ENCODE measurements at places on chromosomes 3 and 15. TPM values are rescaled to one million over a fixed set of nuclear protein-coding genes. Genes with fewer than 3 reads are reported as not detected.

GRCh38 chr3:190593075-190593474 lies 79.2 kb downstream of the IL1RAP start:
- no peak overlapping the region for H3K27ac ChIP-seq
- DNase-seq, result no peak
- H3K27me3 ChIP-seq, result no peaks in the 10 kb centered on the region
- H3K4me3 ChIP-seq, result no peak overlapping the region
- no peaks in the 10 kb centered on the region for H3K36me3 ChIP-seq
- H3K4me1 ChIP-seq, result no peaks in the 10 kb centered on the region

DNA sequence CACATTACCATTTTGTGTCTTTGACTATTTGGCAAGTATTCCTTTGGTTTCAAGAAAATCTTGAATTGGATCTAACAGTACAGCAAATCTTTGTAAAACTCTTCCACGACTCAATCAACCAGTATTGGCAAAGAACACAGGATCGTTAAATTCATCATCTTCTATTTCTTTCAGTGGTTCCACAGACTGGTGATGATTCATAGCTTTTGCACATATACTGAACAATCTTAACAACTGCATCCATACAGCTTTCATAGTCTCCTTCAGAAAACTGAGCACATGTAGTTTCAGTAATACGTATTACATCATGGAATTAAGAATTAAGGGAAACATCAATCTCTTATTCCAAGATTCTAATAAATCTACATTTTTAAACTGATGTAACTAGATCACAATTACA lies 91.6 kb upstream of the LIPC start:
- no peak overlapping the region for H3K4me3 ChIP-seq
- H3K36me3 ChIP-seq, result no peaks in the 10 kb centered on the region
- H3K4me1 ChIP-seq, result no peaks in the 10 kb centered on the region
- no peak overlapping the region for H3K27ac ChIP-seq
- DNase-seq, result no peak

- no peak overlapping the region for H3K27ac ChIP-seq
- no peaks in the 10 kb centered on the region for H3K27me3 ChIP-seq
Measured at GRCh38 chr3:174332391-174332790, 526.7 kb upstream of the NAALADL2 start.

DNA sequence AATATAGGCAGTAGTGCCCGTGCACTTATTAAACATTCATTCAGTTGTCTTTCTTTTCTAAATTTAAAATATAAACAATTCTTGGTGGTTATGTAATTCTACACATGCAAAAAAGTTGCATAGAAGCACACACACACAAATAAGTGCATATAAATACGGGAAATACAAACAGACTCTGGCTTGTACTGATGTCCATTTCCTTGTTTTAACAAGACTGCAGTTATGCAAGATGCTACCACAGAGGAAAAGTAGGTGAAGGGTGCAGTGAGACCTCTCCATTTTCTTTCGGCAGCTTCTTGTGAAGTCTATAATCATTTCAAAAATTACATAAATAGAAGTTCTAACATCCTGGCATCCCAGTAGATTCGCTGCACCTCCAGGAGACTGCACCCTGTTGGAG lies 130.6 kb upstream of the BCL6 start:
- no peaks in the 10 kb centered on the region for H3K36me3 ChIP-seq
- H3K27me3 ChIP-seq, result no peaks in the 10 kb centered on the region
- H3K4me1 ChIP-seq, result no peaks in the 10 kb centered on the region
- DNase-seq, result no peak
- no peak overlapping the region for H3K4me3 ChIP-seq
- H3K27ac ChIP-seq, result no peak overlapping the region

GRCh38 chr3:138374573-138375134 lies 26.3 kb downstream of the MRAS start:
- no peak overlapping the region for H3K4me3 ChIP-seq
- H3K36me3 ChIP-seq, result no peaks in the 10 kb centered on the region
- DNase-seq, result no peak
- no peaks in the 10 kb centered on the region for H3K4me1 ChIP-seq

- H3K4me3 ChIP-seq, result no peak overlapping the region
- DNase-seq, result no peak
- H3K27me3 ChIP-seq, result no peaks in the 10 kb centered on the region
- H3K36me3 ChIP-seq, result no peaks in the 10 kb centered on the region
- no peaks in the 10 kb centered on the region for H3K4me1 ChIP-seq
- H3K27ac ChIP-seq, result no peak overlapping the region
Measured at GRCh38 chr3:115986555-115987207, 363.4 kb downstream of the GAP43 start.

GRCh38 chr3:182323898-182324297 lies 469.4 kb upstream of the ATP11B start:
- H3K4me3 ChIP-seq, result no peak overlapping the region
- H3K27ac ChIP-seq, result no peak overlapping the region
- no peaks in the 10 kb centered on the region for H3K36me3 ChIP-seq
- no peaks in the 10 kb centered on the region for H3K27me3 ChIP-seq

DNA sequence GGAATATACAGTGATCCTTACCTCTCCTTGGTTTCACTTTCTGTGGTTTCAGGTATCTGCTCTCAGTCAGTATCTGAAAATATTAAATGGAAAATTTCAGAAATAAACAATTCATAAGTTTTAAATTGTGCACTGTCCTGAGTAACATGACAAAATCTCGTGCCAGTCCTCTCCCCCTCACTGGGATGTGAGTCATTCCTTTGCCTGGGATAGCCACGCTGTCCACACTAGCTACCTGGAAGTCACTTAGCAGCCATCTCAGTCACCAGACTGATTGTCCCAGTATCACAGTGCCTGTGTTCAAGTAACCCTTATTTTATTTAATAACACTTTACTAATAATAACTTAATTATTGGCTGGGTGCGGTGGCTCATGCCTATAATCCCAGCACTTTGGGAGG lies 15.3 kb upstream of the KLHL25 start:
- DNase-seq, result no peak
- H3K27ac ChIP-seq, result no peak overlapping the region
- H3K4me3 ChIP-seq, result no peak overlapping the region
- H3K4me1 ChIP-seq, result no peaks in the 10 kb centered on the region
- no peaks in the 10 kb centered on the region for H3K27me3 ChIP-seq
- no peaks in the 10 kb centered on the region for H3K36me3 ChIP-seq

GRCh38 chr3:126961191-126961790 lies 21.6 kb upstream of the PLXNA1 start:
- no peak overlapping the region for H3K4me3 ChIP-seq
- H3K36me3 ChIP-seq, result no peaks in the 10 kb centered on the region
- H3K27me3 ChIP-seq, result no peaks in the 10 kb centered on the region
- peak; percentile 43 for DNase-seq

- H3K27me3 ChIP-seq, result no peaks in the 10 kb centered on the region
- DNase-seq, result peak; percentile 100
- H3K36me3 ChIP-seq, result no peaks in the 10 kb centered on the region
- peaks cover 64% of the 10 kb centered on the region for H3K4me1 ChIP-seq
- peak overlapping the region; percentile 62 for H3K4me3 ChIP-seq
Measured at GRCh38 chr3:50337175-50337861, 3.3 kb downstream of the RASSF1 start.

DNA sequence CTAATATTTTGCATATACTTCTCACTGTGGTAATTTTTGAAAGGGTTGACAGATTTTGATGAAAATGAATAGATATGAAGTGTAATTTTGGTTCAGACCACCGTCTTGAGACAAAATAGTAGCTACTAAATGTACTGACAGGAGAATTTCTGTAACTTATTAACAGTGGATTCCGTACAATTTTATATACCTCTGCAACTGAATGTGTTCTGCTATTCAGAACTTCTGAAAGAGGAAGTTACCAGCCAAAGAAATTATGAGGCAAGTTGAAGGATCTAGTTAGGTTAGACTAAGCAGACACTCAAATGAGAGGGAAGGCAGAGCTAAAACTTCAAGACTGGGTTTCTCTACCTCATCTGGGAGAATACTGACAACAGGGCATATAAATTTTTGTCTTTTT lies 29.4 kb downstream of the GAP43 start:
- H3K27me3 ChIP-seq, result no peaks in the 10 kb centered on the region
- DNase-seq, result no peak
- H3K4me1 ChIP-seq, result no peaks in the 10 kb centered on the region
- no peak overlapping the region for H3K27ac ChIP-seq

GRCh38 chr3:61415201-61415600 lies 146.2 kb upstream of the PTPRG start:
- H3K4me3 ChIP-seq, result no peak overlapping the region
- no peaks in the 10 kb centered on the region for H3K27me3 ChIP-seq
- H3K36me3 ChIP-seq, result no peaks in the 10 kb centered on the region
- no peak for DNase-seq

DNA sequence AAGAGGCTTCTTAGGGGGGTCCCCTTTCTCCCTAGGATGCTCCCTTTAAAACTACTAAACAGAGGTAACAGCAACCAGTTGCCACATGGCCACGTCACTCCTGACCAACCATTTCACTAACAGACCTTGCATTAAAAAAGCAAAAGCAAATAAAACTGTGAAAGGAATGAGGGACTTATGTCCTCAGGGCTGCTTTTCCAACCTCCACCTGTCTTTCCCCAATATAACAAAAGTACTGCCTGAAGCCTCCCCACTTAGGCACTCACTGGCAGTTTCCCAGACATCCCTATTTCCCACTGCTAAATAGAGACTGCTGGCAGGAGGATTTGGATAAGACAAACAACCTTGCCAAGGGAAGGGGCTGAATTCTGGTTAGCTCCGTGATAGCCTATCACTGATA lies 130.3 kb downstream of the ATP8B4 start:
- H3K27ac ChIP-seq, result peak overlapping the region; percentile 73
- no peak for DNase-seq
- peaks cover 6% of the 10 kb centered on the region for H3K4me1 ChIP-seq
- no peaks in the 10 kb centered on the region for H3K36me3 ChIP-seq

DNA sequence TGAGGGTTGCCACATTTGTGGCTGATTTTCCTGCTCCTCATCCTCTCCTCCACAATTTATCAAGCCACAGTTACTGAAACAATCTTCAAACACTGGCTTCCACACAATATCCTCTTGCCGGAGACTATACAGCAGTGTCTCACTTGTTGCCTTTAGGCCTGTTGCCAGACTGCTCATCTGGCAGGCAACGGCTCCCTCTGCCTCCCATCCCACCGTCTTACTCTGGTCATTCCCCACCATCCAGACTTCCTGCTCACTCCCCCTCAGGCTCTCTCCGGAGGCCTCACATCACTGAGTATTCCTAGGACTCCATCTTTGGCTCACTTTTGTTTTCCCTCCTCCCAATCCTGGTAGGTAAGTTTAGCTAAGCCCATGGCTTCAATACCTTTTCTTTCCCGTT lies 301.9 kb downstream of the IL20RB start:
- no peak for DNase-seq
- no peak overlapping the region for H3K27ac ChIP-seq

DNA sequence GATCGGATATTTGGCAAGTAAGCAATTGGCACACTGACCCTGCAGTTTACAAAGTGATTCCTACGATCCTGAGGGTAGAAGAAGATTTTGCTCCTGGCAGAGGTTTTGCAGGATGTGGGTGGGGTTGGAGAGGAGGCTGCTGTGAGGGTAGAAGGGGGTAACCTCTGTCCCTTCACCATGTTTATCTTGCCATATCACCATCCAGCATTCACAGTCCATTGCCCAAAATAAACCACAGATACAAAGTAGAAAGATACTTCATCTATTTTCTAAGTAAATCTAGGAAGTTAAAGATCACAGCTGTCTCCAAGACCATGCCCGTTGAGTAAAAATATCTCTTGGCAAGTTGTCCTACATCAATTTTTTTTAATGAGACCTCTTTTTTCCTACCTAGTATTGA lies 51.6 kb downstream of the LIPC start:
- H3K36me3 ChIP-seq, result no peaks in the 10 kb centered on the region
- no peak overlapping the region for H3K27ac ChIP-seq
- DNase-seq, result no peak
- no peak overlapping the region for H3K4me3 ChIP-seq
- H3K4me1 ChIP-seq, result no peaks in the 10 kb centered on the region
- no peaks in the 10 kb centered on the region for H3K27me3 ChIP-seq

DNA sequence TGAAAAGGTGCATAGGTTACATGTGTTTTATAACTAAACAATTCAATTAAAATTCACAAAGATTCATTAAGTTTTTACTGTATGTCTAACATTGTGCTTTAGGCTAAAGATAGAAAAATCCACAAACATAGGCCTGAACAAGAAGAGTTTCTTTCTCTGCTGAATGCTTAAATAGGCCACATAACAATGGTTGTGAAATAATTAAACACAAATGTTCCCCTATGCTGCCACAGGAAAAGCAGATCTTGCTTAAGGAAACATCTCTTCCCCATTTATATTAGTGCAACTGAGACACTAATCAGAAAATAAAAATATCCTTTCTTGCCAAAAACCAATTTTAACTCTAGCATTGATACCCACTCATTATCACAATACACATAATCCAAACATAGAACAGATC lies 725.4 kb upstream of the DPPA4 start:
- no peak overlapping the region for H3K4me3 ChIP-seq

The SPATA16 gene
- not detected for total RNA-seq

The PLCB2 gene
- total RNA-seq, result 12.4 TPM

The PTX3 gene
- 1.8 TPM for total RNA-seq

The GPR15 gene
- total RNA-seq, result 11.7 TPM

The ADAMTS9 gene
- total RNA-seq, result 20.1 TPM

Measured in transverse colon (tissue), 4 donors.